ENCODE measurements at places on chromosomes 3 and 15. TPM values are rescaled to one million over a fixed set of nuclear protein-coding genes. Genes with fewer than 3 reads are reported as not detected.

The RAF1 gene
- total RNA-seq, result 84.4 TPM

The AMIGO3 gene
- 2.2 TPM for total RNA-seq

DNA sequence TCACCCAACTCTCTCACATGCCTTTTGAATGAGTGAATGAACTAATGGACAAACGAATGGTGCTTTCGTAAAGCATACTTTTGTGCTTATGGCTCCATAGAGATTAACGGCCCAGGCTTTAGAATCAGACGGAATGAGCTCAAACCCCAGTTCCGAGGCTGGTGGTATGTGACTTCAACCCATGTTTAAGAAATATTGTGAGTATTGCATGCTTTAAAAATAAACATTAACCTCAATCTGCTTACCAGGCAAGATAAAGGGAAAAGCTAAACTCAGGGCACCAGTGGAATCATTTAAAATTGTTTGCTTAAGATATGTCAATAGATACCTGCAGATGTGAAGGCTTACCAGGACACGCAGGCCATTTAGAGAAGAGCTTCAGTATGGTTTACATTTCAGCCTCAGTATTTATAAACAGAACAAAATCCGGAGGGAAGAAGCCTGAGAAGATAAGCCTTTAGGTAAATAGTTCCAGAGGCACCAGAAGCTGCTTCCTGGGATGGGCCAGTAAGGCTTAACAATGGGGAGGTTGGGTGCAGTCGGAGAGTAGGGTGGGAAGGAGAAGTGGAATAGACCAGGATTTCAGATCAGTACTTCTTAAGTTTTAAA, 186.4 kb downstream of the ADAMTS9 start:
- DNase-seq, result no peak

- DNase-seq, result no peak
Measured at GRCh38 chr15:68057034-68057433, 2.9 kb downstream of the PIAS1 start.

DNA sequence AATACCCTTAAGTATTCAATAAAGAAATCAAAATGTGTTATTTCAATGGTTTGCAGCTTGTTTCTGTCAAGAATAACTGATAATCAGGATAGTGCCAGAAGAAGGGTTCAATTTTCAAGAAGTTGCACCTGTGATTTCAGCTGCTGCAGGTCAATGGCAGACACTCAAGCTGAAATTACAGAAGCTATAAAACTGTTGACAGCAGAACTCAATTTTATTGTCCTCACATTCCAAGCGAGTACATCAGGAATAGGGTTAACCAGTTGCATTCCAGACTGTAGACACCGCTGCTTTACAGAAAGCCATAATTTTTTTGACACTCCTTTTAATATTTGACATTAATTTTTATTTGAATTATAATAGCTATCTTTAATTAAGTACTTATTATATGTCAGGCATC, 364.1 kb downstream of the CGGBP1 start:
- no peak for DNase-seq

DNA sequence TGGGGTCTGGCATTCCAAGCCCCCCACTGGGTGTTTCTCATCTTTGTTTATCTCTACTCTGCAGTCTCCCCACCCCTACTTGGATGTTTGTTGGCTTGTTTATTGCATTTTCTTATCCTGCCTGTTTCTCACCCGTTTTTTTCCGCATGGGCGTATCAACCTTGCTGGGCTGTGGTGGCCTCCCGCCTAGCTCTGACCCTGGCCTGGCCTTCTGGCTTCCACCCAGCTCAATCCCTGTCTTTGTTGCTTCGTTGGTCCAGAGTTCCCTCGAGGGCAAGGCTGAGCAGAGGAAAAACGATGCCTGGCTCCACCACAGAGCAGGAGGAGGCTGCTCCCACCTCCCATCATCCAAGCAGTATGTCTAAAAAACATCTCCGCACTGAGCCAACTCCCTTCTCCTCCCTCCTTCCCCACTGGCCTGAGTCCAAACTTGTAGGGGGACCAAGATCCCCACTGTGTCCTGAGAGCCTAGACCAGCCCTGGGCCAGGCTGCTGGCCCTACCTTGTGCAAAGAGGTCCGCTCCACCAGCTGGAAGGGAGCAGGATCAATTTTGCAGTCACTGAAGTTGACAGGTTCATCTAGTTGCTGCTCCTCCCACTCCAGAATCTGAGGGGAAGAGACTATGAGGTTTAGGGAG, 9.8 kb downstream of the CLCN2 start:
- no peak for DNase-seq

- no peak for DNase-seq
Measured at GRCh38 chr3:102193255-102193654, 241.6 kb upstream of the ZPLD1 start.

DNA sequence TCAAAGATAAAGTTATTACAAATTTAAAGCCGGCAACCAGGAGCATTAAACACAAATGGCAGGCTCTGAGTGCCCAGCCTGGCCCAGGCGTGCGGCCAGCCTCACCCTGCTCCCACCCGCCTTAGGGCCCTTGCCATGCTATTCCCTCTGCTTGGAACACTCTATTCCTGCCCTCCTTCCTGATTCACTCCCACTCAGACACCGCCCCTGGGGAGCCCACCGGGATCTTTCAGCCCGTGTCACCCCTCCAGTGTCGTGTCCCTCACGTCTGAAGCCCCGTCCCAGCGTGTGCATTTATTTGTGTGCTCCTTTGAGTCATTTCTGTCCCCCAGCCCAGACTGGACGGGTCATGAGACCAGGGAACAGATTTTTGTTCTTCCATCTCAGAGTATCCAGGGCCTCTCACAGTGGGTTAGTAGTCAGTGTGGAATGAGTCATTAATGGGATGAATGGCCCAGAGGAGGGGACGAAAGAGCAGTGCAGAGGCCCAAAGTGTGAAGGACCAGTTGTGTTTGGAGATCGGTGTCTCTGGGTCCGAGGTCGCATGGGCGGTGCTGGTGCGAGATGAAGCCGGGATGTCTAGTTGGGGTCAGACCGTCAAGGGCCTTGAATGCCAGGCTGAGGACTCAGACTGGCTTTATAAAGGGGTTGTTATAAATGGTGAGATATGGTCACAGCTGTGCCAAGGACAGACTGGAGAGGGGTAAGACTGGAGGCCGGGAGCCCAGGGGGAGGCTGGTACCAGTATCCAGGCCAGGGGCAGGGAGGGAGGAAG, 58.9 kb upstream of the SLC6A6 start:
- no peak for DNase-seq

GRCh38 chr3:185822221-185823000, 2.4 kb downstream of the IGF2BP2 start:
- peak; percentile 30 for DNase-seq

- DNase-seq, result peak; percentile 38
Measured at GRCh38 chr3:186108106-186108940, 566 bp downstream of the ETV5 start.

- no peak for DNase-seq
Measured at GRCh38 chr15:73607405-73607804, 25.8 kb downstream of the NPTN start.

The TMEM266 gene
- 0.06 TPM for total RNA-seq

DNA sequence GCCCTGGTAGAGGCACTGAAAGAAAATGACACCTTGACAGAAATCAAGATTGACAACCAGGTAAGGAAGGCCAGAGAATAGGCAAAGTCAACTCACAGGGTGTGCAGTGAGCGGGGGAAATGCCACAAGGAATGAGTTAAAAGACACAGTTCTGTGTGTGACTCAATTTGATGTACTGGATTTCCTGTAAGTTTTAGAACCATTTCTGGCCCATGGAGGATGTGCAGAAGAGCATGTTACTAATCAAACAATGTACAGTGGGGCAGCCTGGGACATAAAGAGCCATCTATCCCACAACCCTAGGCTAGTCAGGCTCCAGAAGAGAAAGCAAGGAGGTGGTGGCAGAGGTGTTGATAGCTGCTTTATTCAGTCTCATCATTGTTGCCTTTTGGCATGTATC, 31.2 kb upstream of the TMOD3 start:
- no peak for DNase-seq

Data from G401 (cell line).